ENCODE measurements at places on chromosomes 5 and 9.

DNA sequence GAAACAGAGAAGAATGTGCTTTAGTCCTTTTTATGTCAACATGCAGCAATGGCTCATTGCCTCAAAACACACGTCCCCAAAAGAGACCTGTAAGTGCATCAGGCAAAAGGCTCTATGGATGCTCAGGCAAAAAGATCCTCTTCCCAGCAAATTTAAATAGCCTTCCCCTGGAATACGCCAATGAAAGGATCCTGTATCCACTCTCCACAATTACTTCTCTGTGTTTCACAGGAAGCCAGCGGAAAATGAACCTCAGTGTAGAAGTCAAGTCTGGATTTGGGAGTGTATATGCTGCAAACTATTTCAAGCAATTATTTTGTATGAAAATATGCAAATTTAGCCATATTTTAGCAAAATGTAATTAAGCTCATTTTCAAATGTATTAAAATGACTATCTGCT, 217.9 kb downstream of the EPB41L4A start:
- DNase-seq: no peak

- DNase-seq: no peak
Observed at GRCh38 chr9:115250621-115251032, 132.7 kb upstream of the TNC start.

- DNase-seq: no peak
Observed at GRCh38 chr5:170746075-170746960, 37.2 kb upstream of the GABRP start.

- DNase-seq: no peak
Observed at GRCh38 chr9:87276327-87276841, 221.3 kb upstream of the DAPK1 start.

DNA sequence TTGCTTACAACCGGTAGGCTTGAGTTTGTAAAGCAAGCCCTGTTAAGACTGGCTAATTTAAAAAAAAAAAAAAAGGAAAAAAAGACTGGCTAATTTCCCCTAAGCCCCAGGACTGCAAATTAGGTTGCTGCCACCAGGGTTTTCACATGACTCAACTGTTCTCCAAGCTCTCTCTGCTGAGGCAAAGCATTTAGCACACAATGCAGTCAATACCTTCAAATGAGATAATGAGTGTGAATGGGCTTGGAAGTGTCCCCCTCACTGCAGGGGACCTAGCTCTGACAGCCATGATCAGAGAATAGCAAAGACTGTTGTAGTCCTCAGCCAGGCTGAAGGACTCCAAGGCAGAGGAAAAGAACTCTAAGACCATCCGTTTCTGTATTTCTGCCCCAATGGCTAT, 42.8 kb upstream of the ZSWIM6 start:
- no peak for DNase-seq

- no peak for DNase-seq
Observed at GRCh38 chr5:124200381-124200780, 546.1 kb downstream of the ZNF608 start.

DNA sequence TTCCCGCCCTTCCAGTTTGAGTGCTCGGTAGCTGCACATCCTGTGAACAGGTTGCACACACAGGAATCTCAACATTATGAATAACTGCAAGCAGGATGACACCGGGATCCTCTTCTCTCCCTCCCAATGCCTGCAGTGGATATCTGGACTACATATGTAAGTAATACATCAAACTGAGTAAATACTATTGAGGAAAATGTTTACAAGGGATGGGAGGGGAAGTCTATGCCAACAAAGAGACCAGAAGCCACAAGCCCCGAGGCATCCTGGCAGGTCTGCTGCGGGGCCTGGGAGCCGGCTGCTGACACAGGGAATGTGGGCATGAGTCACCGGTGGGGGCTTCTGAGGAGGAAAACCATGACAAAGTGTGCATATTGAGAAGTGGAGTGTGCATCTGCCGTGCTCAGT, 8.6 kb upstream of the ANKRD33B start:
- no peak for DNase-seq

DNA sequence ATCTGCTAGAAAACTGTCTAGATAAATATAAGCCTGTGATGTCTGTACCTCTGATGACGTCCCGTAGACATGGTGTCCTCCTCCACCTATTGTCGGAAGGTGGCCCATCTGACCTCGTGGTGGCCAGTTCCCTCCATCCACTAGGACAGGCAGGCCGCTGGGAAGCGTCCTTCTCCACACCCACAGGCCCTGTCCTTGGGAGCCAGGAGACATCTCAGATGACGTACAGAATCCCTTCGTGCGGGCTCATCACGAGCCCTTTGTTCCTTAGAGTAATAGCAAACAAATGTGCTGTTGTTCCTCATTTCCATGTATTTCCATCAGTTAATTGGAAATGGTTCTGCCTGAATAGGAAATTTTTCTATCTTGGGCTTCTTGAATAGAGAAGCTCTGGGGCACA, 38.3 kb upstream of the TENT4A start:
- DNase-seq: no peak

GRCh38 chr5:167573370-167574127, 717.9 kb upstream of the WWC1 start:
- DNase-seq: no peak

Measured in activated CD4-positive, alpha-beta T cell treated with anti-CD3 and anti-CD28 coated beads, Interleukin-2, amount 50 U/mL, for 48 hours (primary cell).